ENCODE measurements at places on chromosomes 4 and X. TPM values are rescaled to one million over a fixed set of nuclear protein-coding genes. Genes with fewer than 3 reads are reported as not detected.

The TMEM271 gene
- 2.7 TPM for polyA plus RNA-seq

The TLR2 gene
- polyA plus RNA-seq, result not detected

The G3BP2 gene
- polyA plus RNA-seq, result 251 TPM

The PPP1R3F gene
- polyA plus RNA-seq, result 13.1 TPM

The UNC5C gene
- 12.5 TPM for polyA plus RNA-seq

The DCLK2 gene
- 8.5 TPM for polyA plus RNA-seq

The PNMA6F gene
- polyA plus RNA-seq, result not detected

The GPRASP2 gene
- 42.7 TPM for polyA plus RNA-seq

The HSFX4 gene
- polyA plus RNA-seq, result not detected

The CFP gene
- not detected for polyA plus RNA-seq

The FGG gene
- not detected for polyA plus RNA-seq

The CFI gene
- not detected for polyA plus RNA-seq

The GPR143 gene
- polyA plus RNA-seq, result 22.3 TPM

The PAGE2B gene
- not detected for polyA plus RNA-seq

The RASSF6 gene
- not detected for polyA plus RNA-seq

The ZNF711 gene
- 24.8 TPM for polyA plus RNA-seq

The SH3RF1 gene
- polyA plus RNA-seq, result 1.8 TPM

The CDK16 gene
- polyA plus RNA-seq, result 51.1 TPM

The CXCL6 gene
- polyA plus RNA-seq, result not detected

The FRAS1 gene
- 8.4 TPM for polyA plus RNA-seq

The ZNF41 gene
- polyA plus RNA-seq, result 6.1 TPM

The CD99L2 gene
- polyA plus RNA-seq, result 12.9 TPM

The MTHFD2L gene
- polyA plus RNA-seq, result 20.2 TPM
